Stimulated activated CD8-positive, alpha-beta memory T cell treated with anti-CD3 and anti-CD28 coated beads, Interleukin-7, amount 100 ng/mL, for 1 hour (primary cell): ENCODE measurements at places on chromosomes 5 and 9.

GRCh38 chr5:142439207-142439860, 114.5 kb upstream of the SPRY4 start:
- DNase-seq = no peak

DNA sequence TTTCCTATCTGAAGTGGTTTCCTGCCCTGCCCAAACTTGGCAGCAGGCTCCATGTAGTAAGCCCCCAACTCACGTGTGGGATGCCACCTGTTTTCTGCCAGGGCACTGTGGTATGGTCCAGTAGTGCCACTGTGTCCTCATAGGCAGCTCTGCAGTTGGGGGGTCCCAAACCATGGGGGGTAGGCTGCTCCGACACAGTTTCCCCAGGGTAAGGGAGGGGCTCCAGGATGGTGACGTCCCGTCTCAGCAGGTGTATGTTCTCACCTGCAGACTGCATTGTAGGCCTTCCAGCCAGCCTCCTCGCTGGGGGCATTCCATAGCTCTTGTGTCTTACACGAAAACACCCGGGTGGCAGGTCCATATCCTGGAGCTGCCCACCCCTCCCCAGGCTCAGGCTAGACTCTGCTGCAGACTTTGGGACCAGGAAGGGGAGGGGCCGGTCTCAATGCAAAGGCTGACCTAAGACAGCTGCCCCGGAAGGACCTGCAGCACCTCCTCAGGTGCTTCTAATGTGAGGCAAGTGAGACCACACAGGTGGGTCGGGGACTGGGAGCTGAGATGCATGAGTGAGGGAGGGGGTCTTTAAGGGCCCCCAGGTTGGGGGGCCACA, 330.5 kb upstream of the IRX4 start:
- DNase-seq = no peak

DNA sequence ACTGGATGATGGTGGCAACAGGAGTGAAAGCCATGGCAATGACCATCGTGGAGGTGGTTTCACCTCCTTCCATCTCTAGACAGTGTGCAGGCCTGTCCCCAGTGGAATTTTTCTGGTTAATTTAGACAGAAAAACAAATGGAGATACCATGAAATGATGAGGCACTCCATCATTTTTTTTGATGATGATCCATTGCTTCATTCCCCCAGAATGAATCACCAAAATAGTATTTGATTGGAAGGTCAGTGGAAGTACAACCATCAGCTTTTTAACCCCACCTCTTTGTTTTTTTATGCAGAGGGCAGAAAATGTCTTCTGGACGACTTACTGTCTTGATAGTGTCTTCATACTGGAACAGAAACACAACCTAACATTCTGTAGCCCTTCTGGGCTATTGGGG, 42.6 kb upstream of the ADRA1B start:
- DNase-seq = no peak

DNA sequence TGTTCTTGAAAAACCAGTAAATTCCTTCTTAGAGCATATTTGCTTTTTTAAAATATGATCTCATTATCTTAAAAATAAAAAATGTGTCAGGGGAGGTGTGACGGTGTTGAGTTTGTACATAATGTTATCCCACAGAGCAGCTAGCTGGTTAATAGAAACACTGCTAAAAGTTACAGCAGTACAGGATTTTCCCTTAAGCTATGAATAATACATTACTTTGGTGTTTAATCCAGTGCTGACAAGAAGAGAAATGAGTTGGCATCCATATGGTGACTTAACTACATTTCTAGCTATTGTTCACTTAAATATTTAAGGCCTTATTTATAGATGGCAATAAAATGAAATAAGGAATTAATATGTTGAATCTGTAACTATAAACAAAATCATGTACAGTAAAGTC, 883.1 kb downstream of the CDH18 start:
- no peak for DNase-seq

GRCh38 chr9:93821307-93821703, 133.8 kb downstream of the BARX1 start:
- DNase-seq = no peak

- DNase-seq = no peak
Measured at GRCh38 chr9:127981559-127982121, 851 bp upstream of the EEIG1 start.

GRCh38 chr9:37198039-37198729, 77.8 kb downstream of the ZCCHC7 start:
- DNase-seq = no peak

GRCh38 chr5:179143446-179143845, 83.3 kb downstream of the ZNF354C start:
- DNase-seq = no peak

- no peak for DNase-seq
Measured at GRCh38 chr9:84573083-84573482, 96.4 kb upstream of the NTRK2 start.

DNA sequence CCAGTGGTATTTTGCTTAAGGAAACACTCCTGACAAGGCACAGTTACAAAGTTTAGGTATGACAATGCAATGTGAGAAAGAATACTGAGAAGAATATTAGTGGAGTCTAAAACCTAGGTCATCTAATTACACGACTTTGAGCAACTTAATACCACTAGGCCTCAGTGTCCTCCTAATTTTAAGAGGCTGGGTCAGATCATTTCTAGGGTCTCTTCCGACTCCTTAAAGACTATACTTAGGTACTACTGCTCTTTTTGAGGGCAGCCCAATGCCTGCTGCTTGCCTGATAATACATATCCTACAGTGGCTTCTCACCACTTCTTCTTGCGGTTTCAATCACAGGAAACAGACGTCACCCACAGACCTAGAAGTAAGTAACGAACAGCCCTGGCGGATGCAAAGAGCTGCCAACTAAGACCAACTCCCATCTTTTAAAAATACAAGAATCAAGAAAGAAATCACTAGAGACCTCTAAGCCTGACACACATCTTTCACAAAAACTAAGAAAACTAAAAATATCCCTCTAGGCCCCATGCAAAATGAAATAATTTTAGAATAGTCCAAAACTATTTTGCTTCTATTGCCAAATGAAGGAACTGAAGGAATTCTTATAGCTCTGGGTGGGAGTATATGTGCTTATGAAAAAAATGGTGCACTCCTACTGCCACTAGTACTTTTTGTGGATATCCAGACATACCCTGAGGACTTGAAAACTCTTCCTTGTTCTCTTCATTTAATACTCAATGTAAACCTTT, 13.1 kb downstream of the DIAPH1 start:
- peak; percentile 48 for DNase-seq

- DNase-seq = no peak
Measured at GRCh38 chr9:112061152-112061740, 113.9 kb downstream of the SUSD1 start.

DNA sequence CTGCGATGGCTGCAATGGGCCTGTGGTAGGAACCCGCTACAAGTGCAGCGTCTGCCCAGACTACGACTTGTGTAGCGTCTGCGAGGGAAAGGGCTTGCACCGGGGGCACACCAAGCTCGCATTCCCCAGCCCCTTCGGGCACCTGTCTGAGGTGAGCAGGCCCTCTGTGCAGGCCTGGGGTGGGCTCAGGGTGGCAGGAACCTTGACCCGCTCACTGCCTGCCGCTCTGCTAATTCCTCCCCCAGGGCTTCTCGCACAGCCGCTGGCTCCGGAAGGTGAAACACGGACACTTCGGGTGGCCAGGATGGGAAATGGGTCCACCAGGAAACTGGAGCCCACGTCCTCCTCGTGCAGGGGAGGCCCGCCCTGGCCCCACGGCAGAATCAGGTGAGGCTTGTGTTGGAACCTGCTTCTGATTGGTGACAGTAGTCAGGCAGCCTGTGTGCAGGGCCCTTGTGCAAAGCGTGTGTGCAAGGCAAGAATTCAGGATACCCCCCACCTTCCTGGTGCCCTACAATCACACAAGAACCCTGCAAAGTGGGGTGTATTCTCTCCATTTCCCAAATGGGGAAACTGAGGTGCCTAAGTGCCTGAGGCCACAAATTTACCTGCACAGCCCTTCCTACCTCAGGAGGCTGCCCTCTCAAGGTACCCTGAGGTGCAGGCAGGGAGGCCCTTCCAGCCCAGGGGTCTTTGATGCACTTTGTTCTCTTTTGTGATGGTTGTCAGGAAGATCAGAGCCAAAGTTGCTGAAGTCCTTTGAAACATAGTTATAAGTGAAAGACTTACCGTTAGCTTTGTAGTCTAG, 3.4 kb downstream of the SQSTM1 start:
- DNase-seq = no peak

GRCh38 chr9:96080364-96080763, 204.9 kb downstream of the ERCC6L2 start:
- no peak for DNase-seq

GRCh38 chr5:60887096-60887495, 43.0 kb upstream of the ELOVL7 start:
- no peak for DNase-seq

GRCh38 chr5:80282054-80282453, 26.2 kb upstream of the SERINC5 start:
- DNase-seq = no peak

DNA sequence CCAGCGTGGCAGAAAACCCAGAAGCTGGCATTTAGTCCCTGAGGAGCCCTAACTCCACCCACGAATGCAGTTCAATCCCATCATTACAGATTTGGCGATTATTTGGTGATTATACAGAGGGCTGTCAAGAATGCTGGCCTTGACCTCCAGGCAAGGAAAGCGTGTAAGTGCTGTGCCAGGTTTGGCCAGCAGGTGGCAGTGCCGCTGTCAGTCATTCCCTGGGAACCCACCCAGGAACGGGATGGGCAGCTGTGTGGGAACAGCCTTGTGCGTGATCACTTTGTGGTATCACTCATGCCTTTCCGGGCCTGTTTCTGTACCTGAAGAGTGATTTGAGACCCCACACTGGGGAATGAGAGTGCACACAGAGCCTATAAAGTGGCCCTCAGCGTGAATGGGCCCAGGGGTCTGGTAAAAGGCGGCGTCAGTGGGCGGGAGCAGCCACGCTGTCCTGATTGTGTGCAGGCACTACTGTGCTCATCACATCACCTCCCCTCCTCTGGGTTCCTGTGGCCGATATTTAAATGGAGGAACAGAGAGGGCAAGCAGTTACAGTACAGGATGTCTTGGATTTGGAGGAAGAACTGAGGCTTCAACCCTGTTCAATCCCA, 215.6 kb downstream of the ROR2 start:
- peak; percentile 33 for DNase-seq

DNA sequence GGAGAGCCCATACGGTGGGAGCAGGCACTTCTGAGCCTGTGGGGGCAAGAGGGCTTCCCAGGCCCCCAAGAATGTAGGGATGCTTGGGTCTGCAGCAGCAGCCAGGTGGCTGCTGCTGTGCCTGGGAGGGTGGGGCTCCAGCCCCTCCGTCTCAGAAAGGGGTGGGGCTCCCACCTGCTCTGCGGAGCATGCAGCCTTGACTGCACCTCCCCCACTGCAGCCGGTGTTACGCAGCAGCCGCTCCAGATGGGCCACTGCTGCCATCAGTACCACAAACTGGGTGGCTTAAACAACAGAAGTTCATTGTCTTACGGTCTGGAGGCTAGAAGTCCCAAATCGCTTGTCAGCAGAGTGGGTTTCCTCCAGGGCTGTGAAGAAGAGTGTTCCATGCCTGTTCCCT, 365.5 kb downstream of the TMEM38B start:
- no peak for DNase-seq
